Tracheal epithelial cell (primary cell): ENCODE measurements at places on chromosomes 7 and 10. TPM values are rescaled to one million over a fixed set of nuclear protein-coding genes. Genes with fewer than 3 reads are reported as not detected.

Gene VSTM2A
- not detected in 2 replicates for total RNA-seq

Gene CALHM3
- not detected in 2 replicates for total RNA-seq

Gene GARIN1A
- total RNA-seq, result 0.24 TPM in 1 of 2 replicates, not detected in the other

Gene ACSM6
- not detected in 2 replicates for total RNA-seq

Gene CHST15
- 17.3 and 30.8 TPM in 2 replicates for total RNA-seq

Gene FAM25C
- total RNA-seq, result not detected in 2 replicates

Gene LIPF
- total RNA-seq, result not detected in 2 replicates

Gene SORCS1
- total RNA-seq, result not detected in 2 replicates

Gene POU6F2
- not detected in 2 replicates for total RNA-seq
